ENCODE measurements at places on chromosomes 12 and 14.

DNA sequence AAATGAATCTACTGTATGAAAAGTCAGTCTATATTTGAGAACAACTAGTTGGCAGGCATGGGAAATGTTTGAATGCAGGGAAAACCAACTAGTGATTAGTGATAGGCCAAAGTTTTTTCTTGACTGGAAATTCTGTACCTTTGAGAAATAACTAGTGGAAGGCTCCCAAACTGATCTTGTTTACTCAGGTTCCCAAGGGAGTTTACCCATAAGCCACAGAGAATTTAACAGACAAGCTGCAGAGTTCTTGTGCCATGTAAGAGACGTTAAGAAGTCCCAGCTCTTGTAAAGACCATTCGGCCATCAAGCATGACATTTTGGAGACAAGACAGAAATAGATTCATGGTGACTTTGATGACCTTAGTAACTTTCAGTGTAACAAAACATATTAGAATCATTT is 1882.8 kb upstream of the SEL1L start:
- no peak for DNase-seq

GRCh38 chr14:22664261-22664660 is 20.1 kb upstream of the OR6J1 start:
- DNase-seq = peak; percentile 67

- DNase-seq = no peak
These were observed 222.7 kb upstream of the NOVA1 start for GRCh38 chr14:26820572-26820971.

- DNase-seq = no peak
These were observed 476.4 kb downstream of the SOX5 start for GRCh38 chr12:23473071-23473470.

GRCh38 chr14:52279408-52279807 is 11.9 kb downstream of the PTGDR start:
- no peak for DNase-seq

DNA sequence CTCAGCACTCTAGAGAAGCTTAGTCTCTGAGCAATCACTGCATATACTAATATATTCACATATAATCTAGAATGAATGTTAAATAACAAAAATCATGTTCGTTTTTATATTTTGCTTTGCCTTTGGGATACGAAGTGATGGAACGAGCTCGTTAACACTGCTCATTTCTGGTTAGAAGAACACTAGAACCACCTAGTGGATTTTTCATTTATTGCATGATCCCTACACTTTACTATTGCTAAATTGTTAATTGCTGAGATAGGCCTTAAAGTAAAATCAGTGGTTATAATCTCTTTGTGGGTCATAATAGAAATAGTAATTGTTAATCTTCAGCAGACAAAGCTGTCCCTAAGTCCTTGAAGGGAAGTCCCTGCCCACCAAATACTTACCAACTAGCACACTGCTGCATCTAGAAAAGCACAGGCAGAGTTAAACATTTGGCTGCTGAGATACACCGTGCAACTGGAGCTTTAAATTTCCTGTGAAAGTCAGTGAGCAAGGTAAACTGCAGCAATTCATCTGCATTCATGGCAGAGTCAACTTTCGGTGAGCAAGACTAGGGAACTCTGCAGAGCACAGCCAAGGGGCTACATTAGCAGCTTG is 353.7 kb downstream of the APAF1 start:
- DNase-seq = peak; percentile 22

DNA sequence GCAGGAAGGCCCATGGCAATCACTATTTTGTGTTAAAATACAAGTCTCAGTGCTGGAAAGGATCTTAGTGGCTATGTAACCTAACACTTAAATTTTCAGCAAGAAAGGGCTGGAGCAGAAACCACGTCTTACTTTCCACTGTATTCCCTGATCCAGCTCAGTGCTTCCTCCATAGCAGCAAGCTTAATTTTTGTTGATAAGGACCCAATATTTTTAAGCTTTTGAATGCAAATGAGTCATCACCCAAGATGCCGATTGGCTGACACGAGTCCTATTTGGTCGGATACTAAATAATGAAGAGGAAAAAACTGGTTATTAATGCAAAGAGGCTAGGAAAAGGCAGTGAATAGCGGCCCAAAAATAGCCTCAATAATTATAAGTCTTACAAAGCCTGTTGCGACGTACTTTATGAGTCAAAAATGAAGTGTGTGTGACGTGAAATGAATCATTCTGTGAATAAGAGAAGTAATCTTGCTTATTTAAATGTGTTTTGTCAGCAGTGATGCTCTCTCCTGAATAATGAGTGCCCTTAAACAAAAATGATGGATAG is 46.9 kb upstream of the IGF1 start:
- no peak for DNase-seq

GRCh38 chr14:99067927-99068326 is 204.1 kb downstream of the BCL11B start:
- DNase-seq = no peak

GRCh38 chr12:113152835-113153814 is 3.6 kb downstream of the CFAP73 start:
- peak; percentile 60 for DNase-seq

- no peak for DNase-seq
These were observed 8.7 kb upstream of the EML1 start for GRCh38 chr14:99784508-99784907.

DNA sequence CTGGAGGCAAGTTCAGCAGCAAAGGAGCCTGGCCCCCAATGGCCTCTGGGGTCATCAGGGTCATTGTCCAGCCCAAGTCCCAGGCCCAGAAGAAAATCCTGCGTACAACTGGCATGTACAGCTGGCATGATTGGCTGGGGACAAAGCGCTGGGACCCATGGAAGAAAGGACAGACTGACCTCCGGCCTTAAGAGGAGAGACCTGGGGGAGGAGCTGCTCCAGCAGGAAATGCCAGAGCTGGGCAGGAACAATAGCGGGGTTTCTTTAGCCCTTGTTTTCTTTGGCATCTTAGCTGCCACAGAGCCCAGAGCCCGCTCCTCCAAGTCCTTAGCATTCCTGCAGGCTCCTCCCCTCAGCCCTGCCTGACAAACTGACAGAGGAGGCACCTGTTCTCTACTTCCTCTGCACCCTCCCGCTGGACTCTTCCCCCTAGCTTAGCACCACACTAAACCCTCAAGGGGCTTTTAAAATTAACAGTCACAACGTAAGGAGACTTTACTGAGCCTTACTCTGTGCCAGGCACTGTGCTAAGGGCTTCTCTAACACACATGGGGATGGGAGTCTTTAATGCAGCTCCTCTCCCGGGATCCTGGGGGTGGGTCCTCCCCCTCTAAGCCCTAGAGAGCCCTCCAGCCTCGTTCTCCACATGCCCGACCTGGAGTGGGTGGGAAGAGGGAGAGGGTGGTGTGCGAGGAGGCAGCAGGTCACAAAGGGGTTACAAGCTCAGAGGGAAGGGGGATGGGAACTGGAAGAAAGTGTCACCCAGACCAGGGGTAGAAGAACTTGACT is 1.8 kb upstream of the AQP5 start:
- DNase-seq = peak; percentile 14

GRCh38 chr12:122969676-122970075 is 3.4 kb upstream of the ABCB9 start:
- no peak for DNase-seq

DNA sequence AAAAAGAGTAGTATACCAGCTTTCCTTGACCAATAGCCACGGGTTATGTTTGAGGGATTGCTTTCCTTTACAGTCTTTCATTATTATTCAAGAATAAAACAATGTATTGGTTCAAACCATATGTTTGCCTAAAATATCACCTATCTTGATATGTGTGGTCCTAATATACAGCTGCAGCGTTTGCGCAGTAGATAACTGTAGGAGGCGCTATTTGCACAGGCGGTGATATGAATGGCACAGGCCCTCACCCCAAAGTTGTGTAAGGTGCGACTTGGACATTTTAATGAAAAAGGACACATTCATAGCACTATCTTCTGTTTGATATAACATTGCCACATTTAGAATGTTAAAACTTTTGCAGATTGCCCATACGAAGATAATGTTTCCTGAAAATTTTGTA is 298.4 kb downstream of the TRHDE start:
- no peak for DNase-seq

GRCh38 chr14:71613168-71613567 is 319.1 kb upstream of the RGS6 start:
- no peak for DNase-seq

DNA sequence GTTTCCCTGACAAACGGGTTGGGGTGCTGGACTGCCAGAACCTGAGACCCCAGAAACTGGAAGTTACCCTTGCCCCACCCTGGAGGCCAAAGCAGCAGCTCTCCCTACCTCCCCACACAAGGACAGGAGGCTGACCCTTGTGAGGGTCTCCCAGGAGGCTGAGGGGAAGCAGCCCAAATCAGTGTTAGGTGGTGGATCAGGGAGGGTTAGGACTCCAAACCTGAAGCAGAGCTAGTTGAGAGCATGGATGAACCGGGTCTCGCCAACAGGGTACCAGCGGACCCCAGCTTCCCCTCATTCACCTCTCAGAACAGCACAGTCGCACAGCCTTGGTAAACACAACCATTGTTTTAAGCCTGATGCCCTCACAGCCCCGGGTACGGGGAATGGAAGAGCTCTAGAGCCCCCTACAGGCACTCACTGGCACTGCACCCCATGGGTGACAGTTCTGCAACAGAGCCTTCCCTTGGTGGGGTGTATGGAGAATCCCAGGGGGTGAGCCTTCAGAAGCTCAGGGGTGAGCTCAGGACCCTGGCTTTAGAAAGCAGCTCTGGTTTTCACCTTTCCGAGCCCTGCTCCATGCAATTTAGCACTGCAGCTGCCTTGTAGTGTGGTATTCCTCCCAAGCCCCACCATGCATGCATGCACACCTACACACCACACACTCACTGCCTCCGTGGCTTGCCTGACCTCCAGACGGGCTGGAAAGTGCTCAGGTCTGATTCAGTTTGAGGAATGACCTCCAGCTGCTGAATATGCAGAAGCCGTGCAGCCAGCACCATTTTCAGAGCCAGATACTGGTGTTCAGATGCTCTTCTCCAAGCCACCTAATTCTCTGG is 11.2 kb downstream of the ESRRB start:
- peak; percentile 62 for DNase-seq

- DNase-seq = no peak
These were observed 67.8 kb downstream of the GALNT8 start for GRCh38 chr12:4787965-4788364.

DNA sequence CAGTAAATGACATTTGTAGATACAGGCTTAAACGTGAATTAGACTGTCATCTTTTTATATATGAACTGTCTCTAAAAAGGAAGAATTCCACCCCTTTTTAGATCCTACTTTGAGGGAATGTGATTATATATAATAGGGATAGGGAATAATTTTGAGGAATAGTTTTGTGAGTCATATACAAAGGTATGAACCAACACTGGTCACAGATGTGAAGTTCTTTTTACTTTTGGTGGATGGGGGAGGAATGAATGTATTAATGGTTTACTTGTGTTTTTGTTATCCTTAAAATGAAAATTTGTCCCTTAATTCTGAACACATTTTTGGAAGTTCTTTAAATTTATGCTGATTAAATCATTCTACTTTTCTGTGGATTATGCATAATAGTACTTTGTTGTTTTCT is 30.4 kb downstream of the FRS2 start:
- DNase-seq = no peak

DNA sequence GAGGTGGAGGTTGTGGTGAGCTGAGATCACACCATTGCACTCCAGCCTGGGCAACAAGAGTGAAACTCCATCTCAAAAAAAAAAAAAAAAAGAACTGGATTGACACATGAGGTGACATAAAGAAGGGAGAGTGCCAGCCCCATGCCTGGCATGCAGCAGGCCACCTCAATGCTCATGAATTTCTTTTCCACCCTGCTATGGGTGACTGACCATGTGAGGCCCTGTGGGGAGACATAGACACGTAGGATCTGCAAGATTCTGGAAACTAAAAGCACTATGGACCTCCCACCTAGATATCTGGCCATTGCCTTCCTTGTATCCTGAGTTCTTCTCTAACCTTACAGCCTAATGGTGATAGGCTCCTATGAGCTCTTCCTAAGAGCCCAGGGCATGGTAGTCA is 5.6 kb upstream of the ACTN1 start:
- DNase-seq = no peak

GRCh38 chr12:41946106-41946505 is 198.6 kb downstream of the GXYLT1 start:
- DNase-seq = no peak

GRCh38 chr14:63273129-63273528 is 45.6 kb downstream of the GPHB5 start:
- DNase-seq = no peak

GRCh38 chr12:6947615-6948014 is 3.5 kb upstream of the PTPN6 start:
- no peak for DNase-seq

GRCh38 chr12:1204581-1205121 is 213.6 kb downstream of the ERC1 start:
- no peak for DNase-seq

GRCh38 chr12:11652351-11653040 is 3.0 kb downstream of the ETV6 start:
- DNase-seq = no peak

GRCh38 chr14:100237735-100238418 is 1.1 kb upstream of the YY1 start:
- peak; percentile 24 for DNase-seq

- DNase-seq = no peak
These were observed 37.0 kb upstream of the HMGA2 start for GRCh38 chr12:65787056-65787865.

GRCh38 chr12:119176267-119177055 is 2.3 kb upstream of the HSPB8 start:
- peak; percentile 6 for DNase-seq

DNA sequence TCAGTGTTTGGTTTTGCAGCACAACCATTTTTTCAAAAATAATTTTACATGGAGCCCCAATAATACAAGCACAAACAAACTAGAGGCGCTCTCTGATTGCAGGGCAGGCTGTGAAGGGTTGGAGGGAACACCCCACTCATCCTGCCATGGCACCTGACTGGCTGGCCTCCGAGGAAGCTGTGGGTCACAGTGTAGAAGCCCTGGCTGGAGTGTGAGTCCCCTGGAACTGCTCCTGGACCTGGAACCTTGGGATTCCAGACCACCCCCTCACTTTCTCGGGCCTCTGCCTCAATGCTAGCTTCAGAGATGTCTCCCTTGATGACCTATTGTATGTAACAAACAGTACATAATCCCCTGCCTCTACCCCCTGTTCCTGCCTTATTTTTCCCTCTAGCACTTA is 14.8 kb upstream of the SERPINA12 start:
- no peak for DNase-seq

GRCh38 chr12:46663318-46663717 is 162.5 kb downstream of the SLC38A4 start:
- no peak for DNase-seq

GRCh38 chr12:92149563-92149962 is 3.9 kb upstream of the BTG1 start:
- no peak for DNase-seq
